CMK (cell line): ENCODE measurements at places on chromosomes 4 and X.

DNA sequence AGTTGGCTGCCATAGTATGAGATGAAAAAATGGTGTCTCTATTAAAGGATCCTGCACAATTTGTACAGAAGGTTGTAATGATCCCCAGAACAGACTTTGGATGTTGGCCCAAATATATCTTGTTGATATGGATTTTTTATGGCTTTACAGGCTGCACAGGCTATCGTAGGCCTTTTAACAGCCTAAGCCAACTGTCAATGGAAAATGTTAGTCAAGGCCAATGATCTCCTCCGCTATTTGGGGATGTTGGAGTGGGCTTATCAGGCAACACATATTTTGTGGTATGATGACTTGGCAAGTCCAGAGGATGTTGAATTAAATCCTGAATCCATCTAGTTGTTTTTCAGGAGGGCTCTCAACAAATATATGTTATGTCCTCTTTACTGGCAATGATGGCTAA, 42.1 kb downstream of the ZCCHC13 start:
- no peak for DNase-seq

DNA sequence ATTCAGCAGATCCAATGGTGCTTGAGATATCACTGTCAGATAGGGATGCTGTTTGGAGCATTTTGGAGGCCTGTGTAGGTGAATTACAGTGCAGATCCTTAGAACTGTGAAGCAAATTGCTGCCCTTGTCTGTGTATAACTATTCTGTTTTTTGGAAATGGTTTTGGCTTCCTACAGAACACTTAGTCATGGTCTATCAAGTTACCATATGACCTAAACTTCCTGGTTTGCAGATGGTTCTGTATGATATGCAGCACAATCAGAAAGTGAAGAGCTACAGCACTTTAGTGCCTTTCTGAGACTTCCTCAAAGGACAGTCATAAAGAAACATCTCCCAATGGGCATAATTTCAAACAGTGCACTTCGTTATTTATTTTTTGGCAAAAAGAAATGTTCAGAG, 688.6 kb downstream of the SH3BGRL start:
- peak; percentile 65 for DNase-seq

- DNase-seq: no peak
Measured at GRCh38 chr4:114378305-114378903, 220.2 kb upstream of the UGT8 start.

- DNase-seq: no peak
Measured at GRCh38 chr4:152340818-152341217, 195.1 kb downstream of the FBXW7 start.

DNA sequence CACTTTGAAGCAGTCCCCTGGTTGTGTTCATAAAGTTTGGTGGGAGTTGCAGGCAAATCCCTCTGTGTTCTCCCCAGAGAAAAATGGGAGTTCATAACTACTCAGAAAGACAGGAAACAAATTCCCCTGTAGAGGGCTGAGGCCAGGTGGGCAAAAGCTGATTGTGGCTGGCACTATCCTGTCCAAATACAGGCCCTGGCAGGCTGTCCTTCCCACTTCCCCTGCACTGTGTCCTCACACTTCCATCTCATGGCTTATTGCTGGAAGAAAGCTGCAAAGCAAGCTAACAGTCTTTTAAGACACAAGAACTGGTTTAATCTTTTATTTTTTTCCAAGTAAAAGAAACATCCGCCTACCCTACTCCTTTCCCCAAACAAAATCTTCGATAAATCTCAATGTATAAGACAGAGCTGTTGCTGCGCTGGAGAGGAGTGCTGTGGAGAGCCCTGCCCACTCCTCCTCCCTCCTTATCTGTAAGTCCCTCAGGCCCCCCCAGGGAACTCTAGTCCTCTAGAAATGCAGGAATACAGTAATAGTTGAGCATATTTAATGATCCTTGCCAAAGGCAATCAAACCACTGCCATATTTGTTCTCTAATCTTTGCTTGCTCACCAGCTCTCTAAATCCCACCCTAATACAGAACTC, 14.0 kb downstream of the TAPT1 start:
- no peak for DNase-seq

- DNase-seq: no peak
Measured at GRCh38 chrX:46381630-46382029, 163.6 kb downstream of the ZNF674 start.

DNA sequence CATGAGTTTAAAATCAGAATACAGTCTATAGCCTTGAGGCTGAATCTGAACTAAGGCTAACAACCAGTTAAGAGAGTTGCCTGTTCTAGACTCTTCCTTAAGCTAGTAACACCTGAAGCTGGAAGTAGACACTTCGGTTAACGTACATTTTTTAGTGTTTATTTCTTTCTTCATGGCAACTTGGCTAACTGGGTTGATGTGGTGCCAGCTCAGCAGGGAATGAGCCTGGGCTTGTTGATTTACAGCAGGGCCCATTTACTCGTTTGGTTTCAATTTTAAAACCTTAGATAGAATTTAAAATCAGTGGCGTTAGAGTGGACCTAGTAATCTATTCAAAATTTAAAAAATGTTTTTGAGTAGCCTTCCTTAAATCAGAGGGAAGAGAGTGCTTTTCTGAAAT, 137.6 kb upstream of the ESX1 start:
- DNase-seq: no peak

DNA sequence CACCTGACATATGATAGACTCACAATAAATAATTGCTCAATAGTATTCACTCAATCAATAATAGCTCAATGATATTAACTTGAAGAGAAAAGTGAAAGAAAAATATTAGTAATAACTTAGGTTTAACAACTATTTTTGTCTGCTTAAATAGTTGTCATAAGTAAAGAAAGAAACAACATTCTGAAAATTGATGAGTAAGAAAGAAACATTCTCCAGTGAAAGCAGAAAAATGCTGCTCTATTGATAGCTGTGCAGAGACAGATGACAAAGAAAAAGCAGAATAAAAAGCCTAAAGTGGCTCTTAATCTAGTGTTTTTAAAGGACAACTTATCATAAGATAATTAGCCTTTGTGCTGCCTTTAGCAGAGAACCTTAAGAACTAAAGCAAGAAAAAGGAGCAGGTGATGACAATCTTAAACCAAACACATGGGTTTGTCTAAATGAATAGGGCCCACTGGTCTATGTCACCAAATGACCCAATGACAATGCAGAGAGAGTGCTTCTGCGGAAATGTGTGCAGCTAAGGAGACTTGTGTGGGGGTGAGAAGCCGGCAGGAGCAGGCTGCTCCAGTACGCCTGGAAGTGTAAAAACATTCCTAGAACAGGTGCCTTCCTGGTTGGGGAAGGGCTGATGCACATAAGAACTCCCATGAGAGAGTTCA, 13.2 kb downstream of the HS3ST1 start:
- DNase-seq: no peak
